ENCODE measurements at places on chromosomes 1 and 21. TPM values are rescaled to one million over a fixed set of nuclear protein-coding genes. Genes with fewer than 3 reads are reported as not detected.

GRCh38 chr1:6864166-6864565 lies 78.9 kb downstream of the CAMTA1 start:
- peaks cover 24% of the 10 kb centered on the region for H3K4me1 ChIP-seq
- H3K27me3 ChIP-seq: no peaks in the 10 kb centered on the region
- no peak for DNase-seq
- no peak overlapping the region for H3K27ac ChIP-seq

- DNase-seq: peak; percentile 87
- H3K36me3 ChIP-seq: no peaks in the 10 kb centered on the region
- peaks cover 4% of the 10 kb centered on the region for H3K4me1 ChIP-seq
These were observed 21.9 kb downstream of the RD3 start for GRCh38 chr1:211469938-211470529.

DNA sequence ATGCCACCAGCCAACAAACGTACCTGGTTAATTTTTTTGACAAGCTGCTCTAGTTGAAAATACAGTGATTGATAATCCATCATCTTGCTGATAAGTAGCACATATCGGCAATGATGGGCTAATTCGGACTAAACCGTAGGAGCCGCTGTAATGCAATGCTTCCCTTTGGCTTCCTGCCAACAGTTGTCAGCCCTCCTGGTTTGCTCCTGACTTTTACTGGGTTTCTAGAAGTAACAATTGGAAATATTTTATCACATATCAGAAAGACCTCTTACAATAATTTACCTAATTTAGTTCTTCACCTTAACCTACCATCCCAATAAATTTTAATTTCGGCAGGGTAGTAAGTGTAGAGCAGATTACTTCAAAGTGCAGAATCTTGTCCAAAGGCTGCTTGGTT lies 148.5 kb downstream of the DHRS3 start:
- peaks cover 52% of the 10 kb centered on the region for H3K4me1 ChIP-seq
- H3K27ac ChIP-seq: no peak overlapping the region
- no peak overlapping the region for H3K4me3 ChIP-seq
- H3K36me3 ChIP-seq: peaks cover 19% of the 10 kb centered on the region
- DNase-seq: no peak
- H3K27me3 ChIP-seq: no peaks in the 10 kb centered on the region

THEM5 gene
- not detected for total RNA-seq

PSRC1 gene
- total RNA-seq: 1.0 TPM

Data from heart left ventricle (tissue), 16 donors.